A673 (cell line): ENCODE measurements at places on chromosomes 4 and X.

DNA sequence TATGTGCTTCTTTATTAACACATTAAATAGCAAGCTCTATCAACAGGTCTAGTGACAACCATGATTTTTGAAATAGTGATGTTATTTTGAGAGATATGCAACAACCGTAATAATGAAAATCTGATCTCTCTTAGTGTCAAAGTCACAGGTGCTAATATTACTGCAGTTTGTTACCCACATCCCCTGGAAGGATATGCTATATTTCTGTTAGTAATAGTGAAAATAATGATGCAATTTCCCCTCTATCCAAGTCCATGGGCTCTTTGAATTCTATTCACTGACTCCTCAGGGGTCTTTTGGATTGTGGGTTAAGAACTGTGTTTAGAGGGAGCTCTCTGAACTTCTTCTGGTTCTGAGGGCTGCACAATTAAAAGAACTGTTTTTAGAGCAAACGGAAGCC is 3.0 kb upstream of the HSD17B10 start:
- no peak for DNase-seq

GRCh38 chr4:84699001-84699671 is 116.2 kb downstream of the CDS1 start:
- DNase-seq = no peak

DNA sequence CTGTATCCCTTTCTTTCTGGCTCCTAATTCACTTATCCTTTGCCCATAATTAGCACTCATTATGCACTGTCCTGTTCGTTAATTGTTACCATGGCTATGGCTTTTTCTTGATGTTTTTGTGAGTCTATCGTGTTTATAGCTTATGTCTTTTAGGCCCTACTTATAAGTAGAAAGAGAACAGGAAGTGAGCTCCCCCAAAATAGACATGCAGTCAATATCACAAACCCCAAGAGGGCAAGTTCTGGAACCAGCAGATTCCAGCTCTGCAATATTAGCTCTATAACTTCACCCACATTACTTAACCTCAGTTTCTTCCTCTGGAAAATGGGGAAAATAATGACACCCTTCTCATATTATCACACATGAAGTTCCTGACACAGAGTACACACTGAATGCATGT is 7.4 kb upstream of the HS3ST1 start:
- DNase-seq = no peak

DNA sequence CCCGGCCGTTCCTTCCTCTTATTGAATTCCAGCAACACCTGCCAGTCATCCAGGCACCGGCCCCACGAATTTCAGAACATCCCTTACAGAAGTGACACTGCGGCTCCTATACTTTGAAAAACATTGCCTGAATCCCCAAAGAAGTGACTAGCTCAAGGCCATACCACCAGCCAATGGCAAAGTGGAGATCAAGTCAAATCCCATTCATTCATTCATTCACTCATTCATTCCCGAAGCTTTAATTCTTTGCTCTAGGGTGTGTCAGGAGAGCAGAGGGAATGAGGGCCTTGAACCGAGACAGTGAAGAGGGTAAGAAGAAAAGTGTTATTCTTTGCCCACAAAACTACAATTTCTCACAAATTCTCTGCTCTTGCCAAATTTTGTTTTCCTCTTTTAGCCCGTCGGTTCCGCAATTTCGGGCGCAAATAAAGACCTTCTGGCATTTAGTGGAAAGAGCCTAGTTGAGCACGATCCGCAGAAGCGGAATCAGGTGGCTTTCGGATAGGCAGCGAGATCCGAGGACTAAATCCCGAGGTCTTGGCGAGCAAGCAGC is 824 bp upstream of the HMGB3 start:
- DNase-seq = no peak

DNA sequence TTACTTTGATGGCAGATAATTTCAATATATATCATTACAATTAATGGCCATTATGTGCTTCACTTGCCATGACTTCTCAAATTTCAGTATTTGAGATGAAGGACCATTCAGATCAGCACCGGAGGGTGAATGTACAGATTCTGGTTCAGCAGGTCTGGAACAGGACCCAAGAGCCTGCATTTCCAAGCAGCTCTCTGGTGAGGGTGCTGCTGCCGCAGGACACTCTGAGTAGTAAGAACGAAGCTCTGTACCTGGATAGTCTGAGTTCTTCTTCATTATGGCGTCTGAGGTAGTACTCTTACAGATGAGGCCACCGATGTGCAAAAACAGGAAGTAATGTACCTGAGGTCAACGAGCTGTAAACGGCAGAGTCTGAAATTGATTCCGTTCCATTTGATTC is 228.2 kb downstream of the FBXW7 start:
- DNase-seq = no peak

GRCh38 chrX:21725496-21725895 is 32.4 kb downstream of the SMPX start:
- peak; percentile 34 for DNase-seq

- DNase-seq = no peak
Measured at GRCh38 chr4:150679765-150680343, 97.9 kb downstream of the MAB21L2 start.

GRCh38 chr4:48025005-48025404 is 8.4 kb downstream of the NIPAL1 start:
- DNase-seq = no peak

DNA sequence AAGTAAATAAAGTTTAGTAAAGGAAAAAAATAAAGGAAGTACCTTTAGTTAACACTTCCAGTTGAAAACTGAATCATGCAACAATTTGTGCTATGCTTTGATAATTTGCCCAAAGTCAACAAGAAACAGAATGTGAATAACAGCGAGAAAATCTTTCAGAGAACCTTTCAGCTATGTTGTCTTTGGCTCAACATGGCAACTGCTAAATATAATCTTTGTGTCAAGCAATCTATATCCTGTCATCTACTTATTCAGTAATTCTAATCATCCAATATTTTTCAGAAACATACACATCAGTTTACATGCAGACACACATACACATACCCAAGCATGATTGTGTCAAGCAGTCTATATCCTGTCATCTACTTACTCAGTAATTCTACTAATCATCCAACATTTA is 136.0 kb upstream of the PABPC4L start:
- no peak for DNase-seq

DNA sequence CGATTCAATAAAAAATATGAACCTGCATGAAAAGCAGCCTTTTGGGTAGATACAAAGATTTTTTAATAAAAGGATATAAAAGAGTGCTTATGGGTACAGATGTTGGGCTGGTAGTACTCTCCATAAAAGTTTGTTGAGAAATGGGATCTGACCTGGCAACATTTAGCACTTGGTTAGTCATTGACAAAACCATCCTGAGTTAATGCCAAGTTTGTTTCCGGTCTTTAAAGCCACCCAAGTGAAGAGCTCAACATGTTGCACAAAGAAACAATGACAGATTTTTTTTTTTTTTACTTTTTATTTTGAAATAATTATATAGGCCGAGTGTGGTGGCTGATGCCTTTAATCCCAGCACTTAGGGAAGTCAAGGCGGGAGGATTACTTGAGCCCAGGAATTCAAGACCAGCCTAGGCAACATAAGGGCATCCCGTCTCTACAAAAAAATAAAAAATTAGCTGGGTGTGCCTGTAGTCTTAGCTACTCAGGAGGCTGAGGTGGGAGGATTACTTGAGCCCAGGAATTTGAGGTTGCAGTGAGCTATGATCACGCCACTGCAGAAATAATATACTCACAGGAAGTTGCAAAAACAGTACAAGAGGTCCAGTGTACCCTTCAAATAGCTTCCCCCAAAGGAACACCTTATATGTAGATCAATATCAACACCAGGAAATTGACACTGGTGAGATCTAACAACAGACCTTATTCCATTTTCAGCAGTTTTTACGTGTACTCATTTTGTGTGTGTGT is 16.6 kb downstream of the CHST7 start:
- peak; percentile 82 for DNase-seq

GRCh38 chr4:78734441-78735162 is 41.5 kb upstream of the BMP2K start:
- DNase-seq = no peak

DNA sequence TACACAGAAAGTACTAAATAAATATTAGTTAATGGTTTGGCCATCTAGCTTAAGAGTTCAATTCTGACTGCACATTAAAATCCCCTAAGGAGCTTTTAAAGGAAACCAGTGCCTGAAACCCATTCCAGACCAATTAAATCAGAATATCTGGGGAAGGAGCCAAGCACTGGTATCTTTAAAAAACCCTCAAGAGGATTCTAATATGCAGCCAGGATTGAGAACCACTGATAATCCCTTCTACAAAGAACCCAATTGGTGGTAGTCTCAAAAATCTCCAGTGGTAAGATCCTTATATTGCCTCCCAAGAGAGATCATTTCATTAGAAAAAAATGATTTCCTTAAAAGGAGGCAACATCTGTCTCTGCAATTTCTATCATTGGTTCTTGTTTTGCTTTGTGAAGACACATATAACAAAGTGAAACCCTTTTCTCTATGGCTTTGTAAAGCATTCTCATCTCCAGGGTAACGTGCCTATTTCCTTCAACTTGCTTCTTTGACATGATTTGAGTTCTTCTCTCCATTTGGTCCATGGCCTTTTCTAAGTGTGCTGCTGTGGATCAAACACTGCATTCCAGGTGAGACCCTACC is 3.5 kb downstream of the GPR34 start:
- DNase-seq = peak; percentile 76

DNA sequence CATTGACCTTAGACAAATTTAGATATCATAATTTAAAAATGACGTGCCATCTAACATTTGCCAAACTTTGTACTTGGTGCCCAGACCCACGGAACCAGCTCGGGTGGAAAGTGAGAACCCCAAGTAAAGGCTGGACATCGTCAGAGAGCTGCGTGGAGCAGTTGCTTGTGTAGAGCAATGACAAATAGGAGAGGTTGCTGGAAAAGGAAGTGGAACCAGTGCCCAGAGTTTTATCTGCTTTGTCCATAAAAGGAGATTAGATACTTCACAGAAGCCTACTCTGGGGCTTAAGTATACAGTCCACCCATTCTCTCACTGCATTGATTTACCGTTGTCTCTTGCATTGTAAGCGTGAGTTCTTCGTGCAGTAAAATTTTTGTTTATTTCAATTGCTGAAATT is 5.4 kb upstream of the TBC1D1 start:
- DNase-seq = no peak

DNA sequence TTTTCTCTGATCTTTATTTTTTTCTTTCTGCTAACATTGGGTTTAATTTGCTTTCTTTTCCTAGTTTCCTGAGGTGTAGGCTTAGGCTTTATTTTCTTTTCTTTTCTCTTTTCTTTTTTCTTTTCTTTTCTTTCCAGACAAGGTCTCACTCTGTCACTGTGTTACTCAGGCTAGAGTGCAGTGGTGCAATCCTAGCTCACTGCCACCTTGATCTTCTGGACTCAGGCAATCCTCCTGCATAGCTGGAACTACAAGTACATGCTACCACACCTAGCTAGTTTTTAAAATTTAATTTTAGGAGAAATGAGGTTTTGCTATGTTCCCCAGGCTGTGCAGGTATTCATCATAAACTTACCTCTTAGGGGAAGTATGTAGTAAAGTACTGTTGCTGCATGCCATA is 197.8 kb upstream of the ANKRD50 start:
- DNase-seq = no peak
